Activated T-helper 9 cell treated with anti-CD3 and anti-CD28 coated beads, Interleukin-2, amount 50 U/mL, for 16 hours (primary cell): ENCODE measurements at places on chromosomes 1 and 21.

DNA sequence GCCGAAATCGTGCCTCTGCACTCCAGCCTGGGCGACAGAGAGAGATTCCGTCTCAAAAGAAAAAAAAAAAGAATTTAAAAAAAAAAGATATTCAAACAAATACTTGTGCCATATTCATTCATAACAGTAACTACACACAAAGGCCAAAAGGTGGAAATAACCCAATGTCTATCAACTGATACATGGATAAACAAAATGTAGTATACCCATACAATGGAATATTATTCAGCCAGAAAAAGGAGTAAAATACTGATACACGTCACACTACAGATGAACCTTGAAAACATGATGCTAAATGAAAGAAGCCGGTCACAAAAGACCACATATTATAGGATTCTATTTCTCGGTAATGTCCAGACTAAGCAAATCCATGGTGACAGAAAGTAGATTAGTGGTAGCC, 109.4 kb upstream of the SOD1 start:
- DNase-seq: no peak

DNA sequence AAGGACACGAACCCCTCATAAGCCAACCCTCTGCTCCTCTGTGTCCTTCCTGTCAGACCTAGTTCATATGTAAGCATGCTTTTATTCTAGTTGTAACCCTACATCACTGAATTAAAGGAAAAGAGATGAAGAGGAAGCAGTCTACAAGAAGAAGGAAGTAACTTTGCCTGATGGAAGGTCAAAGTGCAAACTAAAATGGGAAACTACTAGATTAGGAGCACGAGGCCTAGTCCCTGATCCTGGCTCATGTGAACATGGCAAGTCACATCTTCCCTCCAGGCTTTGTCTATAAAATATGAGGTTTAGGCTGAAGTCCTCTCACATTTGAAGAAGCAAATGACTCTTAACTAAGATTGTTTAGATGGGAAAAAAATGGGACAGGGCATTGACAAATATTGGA, 13.2 kb downstream of the ZMYND12 start:
- DNase-seq: no peak

GRCh38 chr1:100552922-100553321, 15.0 kb downstream of the GPR88 start:
- no peak for DNase-seq

GRCh38 chr1:89966656-89967055, 28.3 kb upstream of the ZNF326 start:
- DNase-seq: no peak

- peak; percentile 53 for DNase-seq
These were observed 841 bp downstream of the ADSS2 start for GRCh38 chr1:244450597-244451538.

GRCh38 chr1:82001345-82001744, 200.6 kb downstream of the ADGRL2 start:
- DNase-seq: no peak

- no peak for DNase-seq
These were observed 137.8 kb downstream of the PEX14 start for GRCh38 chr1:10612436-10613160.

GRCh38 chr1:245856944-245857531, 650.0 kb downstream of the SMYD3 start:
- DNase-seq: no peak

DNA sequence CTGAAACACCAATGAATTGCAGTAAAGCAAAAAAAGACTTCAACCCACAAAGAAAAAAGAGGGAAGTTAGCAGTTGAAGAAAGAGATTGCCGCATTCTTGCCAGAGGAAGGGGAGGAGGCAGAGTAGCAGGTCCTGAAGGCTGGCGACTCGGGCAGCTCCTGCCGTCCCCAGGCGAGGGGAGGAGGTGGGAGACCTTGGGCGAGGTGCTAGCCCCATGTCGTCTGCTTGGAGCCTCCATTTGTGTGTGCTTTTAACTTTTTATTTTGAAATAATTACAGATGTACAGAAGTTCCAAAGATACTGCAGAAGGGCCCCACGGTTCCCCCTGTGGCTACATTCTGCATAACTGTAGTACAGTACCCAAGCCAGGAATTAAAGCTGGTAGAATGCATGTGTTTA, 6.7 kb downstream of the TRPM2 start:
- DNase-seq: no peak

- no peak for DNase-seq
These were observed 24.4 kb downstream of the MRPL39 start for GRCh38 chr21:25582888-25583287.

DNA sequence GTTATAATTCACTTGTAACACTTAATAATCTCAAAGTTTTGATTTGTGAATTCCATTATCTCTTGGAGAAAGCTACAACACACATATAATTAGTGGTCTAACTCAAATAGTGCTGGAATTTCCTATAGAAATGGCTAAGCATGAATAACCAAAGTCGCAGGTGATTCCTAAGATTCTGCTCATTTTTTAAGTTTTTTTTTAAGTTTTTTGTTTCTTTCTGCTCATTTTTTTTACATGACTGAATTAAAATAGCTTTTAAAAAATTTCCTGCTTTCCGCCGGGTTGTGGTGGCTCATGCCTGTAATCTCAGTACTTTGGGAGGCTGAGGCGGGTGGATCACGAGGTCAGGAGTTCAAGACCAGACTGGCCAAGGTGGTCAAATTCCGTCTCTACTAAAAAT, 90.4 kb downstream of the APP start:
- DNase-seq: no peak
